Kidney epithelial cell (primary cell): ENCODE measurements at places on chromosomes 2 and 18. TPM values are rescaled to one million over a fixed set of nuclear protein-coding genes. Genes with fewer than 3 reads are reported as not detected.

DNA sequence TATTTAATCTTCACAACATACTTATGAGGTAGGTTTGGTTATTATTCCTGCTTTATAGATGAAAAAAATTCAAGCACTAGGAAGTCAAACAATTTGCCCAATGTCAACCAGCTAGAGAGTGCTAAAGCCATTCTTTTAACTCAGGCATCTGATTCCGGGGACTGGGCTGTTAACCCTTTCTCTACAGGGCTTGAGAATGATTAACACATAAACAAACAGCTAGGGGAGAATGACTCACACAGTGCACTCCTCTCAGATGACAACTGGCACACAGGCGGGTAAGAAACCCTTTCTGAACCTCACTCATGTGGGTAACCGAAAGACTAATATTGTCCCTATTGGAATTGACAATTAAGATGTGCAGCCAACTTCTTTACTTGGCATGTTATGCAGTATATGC, 86.3 kb upstream of the FSHR start:
- DNase-seq, result peak; percentile 44

- no peak for DNase-seq
Observed at GRCh38 chr18:37505321-37505720, 60.3 kb downstream of the CELF4 start.

- no peak for DNase-seq
Observed at GRCh38 chr2:220446106-220446712, 818.8 kb downstream of the SLC4A3 start.

- DNase-seq, result no peak
Observed at GRCh38 chr18:56748698-56749268, 97.6 kb downstream of the WDR7 start.

The GPR35 gene
- 0.62 and 1.3 TPM in 2 replicates for total RNA-seq
